GM12865 (cell line): ENCODE measurements at places on chromosomes 6 and 20.

DNA sequence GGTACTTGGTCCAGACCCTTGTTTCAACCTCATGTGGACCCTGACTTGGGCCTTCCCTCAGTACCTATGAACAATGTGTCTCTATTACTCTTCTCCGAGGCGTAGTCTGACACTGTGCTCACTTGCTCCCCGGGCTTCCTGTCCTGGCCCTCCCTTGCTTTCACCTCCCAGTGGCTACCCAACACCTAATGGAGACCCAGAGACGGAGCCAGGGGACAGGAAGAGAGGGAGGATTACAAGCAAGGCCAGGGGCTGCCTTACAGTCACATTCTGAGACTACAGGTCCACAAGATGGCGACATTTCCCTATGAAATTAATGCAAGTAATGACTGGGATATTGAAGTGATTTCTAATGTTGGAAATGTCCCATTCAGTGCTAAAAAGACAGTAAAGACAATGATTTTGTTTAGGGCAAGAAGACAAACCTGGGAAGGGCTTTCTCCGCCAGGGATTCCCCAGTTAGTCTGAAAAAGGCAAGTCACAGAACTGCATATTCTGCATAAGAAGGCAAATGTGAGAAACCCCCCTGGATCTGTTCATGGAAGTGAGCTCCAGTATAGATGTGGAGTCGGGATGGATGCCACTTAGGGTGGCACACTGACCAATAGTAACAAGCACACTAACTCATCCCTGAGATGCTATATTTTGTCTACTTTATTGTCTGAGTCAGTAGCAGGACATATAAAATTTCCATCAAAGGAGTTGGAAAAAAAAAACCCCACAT, 44.0 kb upstream of the ZBTB24 start:
- DNase-seq, result peak; percentile 76

DNA sequence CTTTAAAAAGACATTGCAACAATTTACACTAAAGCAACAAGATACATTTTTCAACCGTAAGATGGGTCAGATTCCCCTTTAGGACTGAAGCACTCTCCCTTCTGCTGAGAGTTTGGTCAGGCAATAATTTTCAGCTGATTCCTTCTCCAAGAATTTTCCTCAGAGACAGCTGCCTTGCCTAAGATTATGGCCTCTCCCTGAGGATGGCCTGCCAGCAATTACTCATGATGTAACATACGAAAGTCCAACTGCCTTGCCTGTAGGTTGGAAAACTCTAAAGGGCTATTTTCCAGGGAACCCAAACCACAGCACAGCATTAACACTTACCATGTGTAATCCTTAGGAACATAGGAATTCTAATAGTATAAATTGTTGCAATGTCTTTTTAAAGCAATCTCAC, 229.1 kb upstream of the FLRT3 start:
- DNase-seq, result no peak

DNA sequence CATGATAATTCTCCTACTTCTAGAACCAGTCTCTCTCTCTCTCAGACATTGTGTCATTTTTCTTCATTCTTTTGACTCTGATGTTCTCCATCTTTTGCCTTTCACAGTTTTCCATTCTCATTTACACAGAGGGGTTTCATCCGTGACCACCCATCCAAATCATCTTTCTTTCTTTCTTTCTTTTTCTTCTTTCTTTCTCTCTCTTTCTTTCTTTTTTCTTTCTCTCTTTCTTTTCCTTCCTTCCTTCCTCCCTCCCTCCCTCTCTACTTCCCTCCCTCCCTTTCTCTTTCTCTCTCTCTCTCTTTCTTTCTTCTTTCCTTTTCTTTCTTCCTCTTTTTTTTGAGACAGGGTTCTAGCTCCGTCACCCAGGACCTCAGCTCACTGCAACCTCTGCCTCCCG, 19.9 kb upstream of the SASH1 start:
- no peak for DNase-seq

GRCh38 chr6:52416629-52417151, 3.5 kb upstream of the EFHC1 start:
- DNase-seq, result peak; percentile 81

GRCh38 chr6:11672669-11673068, 105.9 kb downstream of the ADTRP start:
- DNase-seq, result no peak

GRCh38 chr20:58634521-58635278, 16.4 kb upstream of the STX16 start:
- DNase-seq, result no peak

DNA sequence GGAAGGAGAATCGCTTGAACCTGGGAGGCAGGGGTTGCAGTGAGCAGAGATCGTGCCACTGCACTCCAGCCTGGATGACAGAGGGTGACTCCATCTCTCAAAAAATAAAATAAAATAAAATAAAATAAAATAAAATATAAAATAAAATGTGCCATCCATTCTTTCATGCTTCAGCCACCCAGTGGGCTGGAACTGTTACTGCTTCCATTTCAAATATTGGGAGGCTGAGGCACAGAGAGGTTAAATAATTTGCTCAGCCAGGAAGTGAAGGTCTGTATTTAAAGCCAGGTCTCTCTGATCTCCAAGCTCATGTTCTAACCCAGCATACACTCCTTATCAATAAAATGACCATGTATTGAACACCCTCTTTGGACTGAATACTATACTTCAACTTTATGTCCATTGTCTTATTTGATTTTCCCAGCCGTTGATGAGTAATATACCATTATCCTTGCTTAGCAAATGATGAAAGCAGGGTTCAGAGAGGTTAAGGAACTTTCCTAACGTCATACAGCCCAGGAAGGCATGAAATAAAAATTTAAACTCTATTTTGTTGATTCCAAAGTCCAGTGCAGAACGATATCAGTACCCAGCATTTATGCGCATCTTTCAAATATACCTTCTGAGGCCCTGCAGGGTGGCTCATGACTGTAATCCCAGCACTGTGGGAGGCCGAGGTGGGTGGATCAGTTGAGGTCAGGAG, 25.8 kb upstream of the SLC9A8 start:
- no peak for DNase-seq

DNA sequence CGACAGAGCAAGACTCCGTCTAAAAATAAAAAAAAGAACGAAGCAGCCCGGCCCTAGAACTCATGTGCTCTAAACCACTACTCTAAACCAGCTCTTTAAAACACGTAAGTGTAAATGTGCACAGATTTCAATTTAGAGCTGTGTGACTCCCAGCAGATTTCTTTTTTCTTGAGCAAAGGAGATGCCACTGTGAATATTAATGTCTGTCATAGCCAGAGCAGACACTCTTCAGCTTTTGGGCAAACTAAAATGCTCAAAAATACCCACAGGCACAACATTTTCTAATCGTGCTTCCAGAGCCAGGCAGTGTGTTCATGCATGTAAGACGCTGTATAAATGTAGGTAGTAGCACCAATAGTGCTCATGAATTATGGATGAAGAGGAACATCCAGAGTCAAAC, 218.9 kb upstream of the PLCB4 start:
- no peak for DNase-seq

GRCh38 chr20:51340451-51340840, 202.1 kb downstream of the NFATC2 start:
- peak; percentile 26 for DNase-seq

DNA sequence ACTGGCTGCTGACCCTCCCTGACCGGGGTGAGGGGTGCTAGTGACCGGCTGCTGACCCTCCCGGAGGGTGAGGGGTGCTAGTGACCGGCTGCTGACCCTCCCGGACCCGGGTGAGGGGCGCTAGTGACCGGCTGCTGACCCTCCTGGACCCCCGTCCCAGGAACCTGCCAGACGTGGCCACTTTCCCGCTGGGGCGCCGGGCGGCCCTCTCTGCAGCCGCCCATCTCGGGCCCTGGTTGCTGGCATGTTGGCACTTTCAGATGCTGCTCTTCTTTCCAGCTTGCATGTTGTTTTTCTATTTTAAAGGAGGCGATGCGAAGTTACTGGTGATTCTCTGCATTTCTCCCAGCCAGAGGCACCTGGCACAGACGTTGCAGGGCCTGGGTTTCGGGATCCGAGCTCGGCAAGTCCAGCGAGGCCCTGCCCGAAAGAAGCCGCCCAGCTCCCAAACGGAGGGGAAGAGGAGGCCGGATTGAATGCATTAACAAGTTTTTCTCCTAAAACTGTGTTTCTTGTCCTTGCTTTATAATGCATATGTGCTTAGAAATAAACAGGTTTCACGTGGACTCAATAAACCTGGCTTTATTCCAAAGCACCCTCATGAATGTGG, 34.4 kb downstream of the FRMD1 start:
- DNase-seq, result no peak

DNA sequence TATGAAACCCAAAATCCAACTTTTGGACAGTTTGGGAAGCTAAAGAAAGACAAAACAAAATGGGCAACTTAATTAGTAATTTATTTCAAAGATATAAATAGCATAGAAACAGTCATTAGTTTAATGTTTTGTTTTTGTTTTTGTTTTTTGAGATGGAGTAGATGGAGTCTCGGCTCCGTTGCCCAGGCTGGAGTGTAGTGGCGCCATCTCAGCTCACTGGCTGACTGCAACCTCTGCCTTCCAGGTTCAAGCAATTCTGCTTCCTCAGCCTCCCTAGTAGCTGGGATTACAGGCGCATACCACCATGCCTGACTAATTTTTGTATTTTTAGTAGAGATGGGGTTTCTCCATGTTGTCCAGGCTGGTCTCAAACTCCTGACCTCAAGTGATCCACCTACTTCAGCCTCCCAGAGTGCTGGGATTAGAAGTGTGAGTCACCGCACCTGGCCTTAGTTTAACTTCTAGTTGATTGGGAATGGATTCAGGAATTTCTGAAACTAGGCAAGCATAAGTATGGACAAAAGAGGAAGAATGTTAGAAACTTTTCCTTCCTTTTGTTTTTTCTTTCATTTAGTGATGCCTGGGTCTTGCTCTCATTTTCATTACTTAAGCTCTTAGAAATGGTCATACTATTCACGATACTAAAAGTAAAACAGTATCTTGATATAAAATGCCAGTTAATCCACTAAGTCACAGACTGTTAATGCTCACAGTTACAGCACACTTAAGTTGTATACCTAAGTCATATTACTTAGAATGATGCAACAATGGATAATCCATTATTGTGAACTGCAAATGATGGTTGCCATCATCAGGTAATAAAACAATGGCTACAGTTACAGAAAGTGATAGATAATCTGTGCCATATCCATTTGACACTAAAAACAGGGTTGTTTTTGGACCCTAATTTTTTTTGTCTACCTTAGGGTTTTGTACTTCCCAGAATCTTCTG, 8.2 kb downstream of the SENP6 start:
- no peak for DNase-seq

DNA sequence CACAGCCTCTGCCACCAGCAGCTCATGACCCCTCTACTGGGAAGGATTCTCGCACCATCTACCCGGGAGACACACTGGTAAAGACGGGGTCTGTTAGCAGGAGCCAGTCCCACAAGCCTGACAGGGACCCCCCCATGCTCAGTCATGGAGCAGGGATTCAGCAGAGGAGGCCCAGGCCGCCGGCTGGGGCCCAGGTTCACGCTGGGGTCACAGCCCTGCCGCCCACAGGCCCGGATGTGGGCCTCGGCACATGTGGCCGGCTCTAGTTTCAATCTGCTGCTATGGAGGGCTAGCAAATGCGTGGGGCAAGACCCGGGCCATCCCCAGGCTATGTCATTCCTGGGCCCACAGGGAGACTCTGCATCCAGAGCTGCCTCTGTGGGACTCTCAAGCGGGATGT, 25.1 kb downstream of the PXDC1 start:
- peak; percentile 55 for DNase-seq

GRCh38 chr6:162674452-162674851, 53.1 kb downstream of the PRKN start:
- no peak for DNase-seq

- no peak for DNase-seq
Observed at GRCh38 chr6:155093430-155093829, 98.3 kb downstream of the TIAM2 start.

GRCh38 chr20:17856024-17856564, 112.5 kb downstream of the SNX5 start:
- DNase-seq, result peak; percentile 96

- peak; percentile 13 for DNase-seq
Observed at GRCh38 chr6:119986934-119987549, 637.5 kb upstream of the MAN1A1 start.

DNA sequence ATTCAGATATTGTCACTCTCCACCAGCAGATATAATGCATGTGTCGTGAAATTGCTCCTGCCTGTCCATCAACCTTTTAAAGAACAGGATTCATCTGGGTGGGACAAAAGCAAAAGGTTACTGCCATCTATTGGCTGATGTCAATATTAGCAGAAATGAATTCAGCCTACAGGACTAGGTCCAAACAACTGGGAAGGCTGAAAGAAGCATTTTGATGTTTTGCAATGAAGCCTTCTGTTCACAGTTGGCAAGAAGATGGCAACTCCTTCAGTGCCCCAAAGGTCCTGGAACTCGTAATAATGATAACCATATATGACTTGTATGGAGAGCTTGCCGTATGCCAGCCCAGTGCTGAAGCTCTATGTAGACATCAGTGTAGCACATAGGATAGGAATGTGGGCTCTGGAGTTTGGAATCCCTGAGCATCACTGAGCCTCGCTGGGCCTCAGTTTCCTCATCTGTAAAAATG, 7.5 kb downstream of the BCAS1 start:
- peak; percentile 73 for DNase-seq

DNA sequence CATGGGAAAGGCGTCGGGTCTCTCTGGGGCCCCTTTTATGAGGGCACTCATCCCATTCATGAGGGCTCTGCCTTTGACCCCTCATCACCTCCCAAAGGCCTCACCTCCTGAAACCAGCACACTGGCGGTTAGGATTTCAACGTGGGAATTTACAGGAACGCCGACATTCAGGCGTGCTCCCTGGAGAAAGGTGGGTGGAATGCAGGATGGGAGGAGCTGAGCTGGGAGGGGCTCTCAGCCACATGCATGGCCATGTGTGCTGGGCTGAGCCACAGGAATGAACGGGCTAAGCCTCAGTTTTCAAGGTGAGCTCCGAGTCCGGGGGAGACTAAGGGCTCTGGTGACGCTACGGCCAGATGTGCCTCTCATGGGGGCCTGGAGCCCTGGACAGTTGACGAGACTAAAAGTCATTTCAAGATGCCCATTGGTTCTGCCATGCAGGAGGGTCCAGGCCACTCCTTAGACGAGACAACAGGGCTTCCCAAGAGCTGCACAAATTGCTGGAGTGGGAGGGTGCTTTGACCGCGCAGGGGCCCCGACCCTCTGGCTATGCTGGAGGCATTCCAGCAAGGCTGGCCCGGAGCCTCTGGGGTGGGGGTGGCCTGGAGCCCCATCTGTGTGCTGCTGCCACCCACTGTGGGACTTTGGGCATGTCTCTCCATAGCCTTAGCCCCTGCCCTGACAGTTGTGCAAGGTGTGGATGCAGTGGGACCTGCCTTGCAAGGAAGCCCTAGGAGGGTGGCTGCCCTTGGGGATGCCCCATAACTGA, 3.8 kb upstream of the ARFGAP1 start:
- no peak for DNase-seq

DNA sequence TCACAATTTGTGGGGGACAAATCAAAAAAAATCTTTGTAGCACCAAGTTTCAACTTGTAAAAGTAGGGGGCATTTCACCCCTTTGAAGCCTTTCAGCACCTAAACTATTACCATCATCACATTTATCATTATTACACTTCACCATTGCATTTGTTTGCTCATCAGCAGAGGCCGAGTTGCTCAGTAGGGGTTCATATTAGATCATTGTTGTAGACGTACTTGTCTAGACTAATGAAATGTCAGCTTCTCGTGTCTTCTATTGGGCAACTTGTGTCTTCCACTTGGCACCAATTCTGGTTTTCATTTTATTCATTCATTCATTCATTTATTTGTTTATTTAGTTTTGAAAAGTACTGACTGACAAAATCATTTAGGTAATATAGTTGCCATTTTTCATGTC, 338.3 kb upstream of the KCNQ5 start:
- no peak for DNase-seq
